Sigmoid colon (tissue), 7 donors: ENCODE measurements at places on chromosomes 4 and X. TPM values are rescaled to one million over a fixed set of nuclear protein-coding genes. Genes with fewer than 3 reads are reported as not detected.
A peak's percentile ranks its signal among the peaks of the same experiment; 100 is the strongest.

Gene UBA1
- total RNA-seq = 74.9 TPM

Gene GABRG1
- under 0.01 TPM for total RNA-seq

Gene L1CAM
- total RNA-seq = 6.6 TPM

- no peaks in the 10 kb centered on the region for H3K27me3 ChIP-seq
- no peak overlapping the region for H3K4me3 ChIP-seq
- no peaks in the 10 kb centered on the region for H3K4me1 ChIP-seq
Observed at GRCh38 chrX:9586992-9587392, 122.1 kb downstream of the TBL1X start.

- H3K36me3 ChIP-seq = no peaks in the 10 kb centered on the region
- H3K4me1 ChIP-seq = no peaks in the 10 kb centered on the region
- no peak for DNase-seq
Observed at GRCh38 chrX:10235851-10236250, 79.1 kb downstream of the CLCN4 start.

GRCh38 chr4:128461291-128462102, 173.9 kb upstream of the PGRMC2 start:
- no peaks in the 10 kb centered on the region for H3K4me1 ChIP-seq

GRCh38 chr4:94924566-94924965, 166.8 kb downstream of the BMPR1B start:
- H3K4me1 ChIP-seq = no peaks in the 10 kb centered on the region
- no peak overlapping the region for H3K4me3 ChIP-seq

DNA sequence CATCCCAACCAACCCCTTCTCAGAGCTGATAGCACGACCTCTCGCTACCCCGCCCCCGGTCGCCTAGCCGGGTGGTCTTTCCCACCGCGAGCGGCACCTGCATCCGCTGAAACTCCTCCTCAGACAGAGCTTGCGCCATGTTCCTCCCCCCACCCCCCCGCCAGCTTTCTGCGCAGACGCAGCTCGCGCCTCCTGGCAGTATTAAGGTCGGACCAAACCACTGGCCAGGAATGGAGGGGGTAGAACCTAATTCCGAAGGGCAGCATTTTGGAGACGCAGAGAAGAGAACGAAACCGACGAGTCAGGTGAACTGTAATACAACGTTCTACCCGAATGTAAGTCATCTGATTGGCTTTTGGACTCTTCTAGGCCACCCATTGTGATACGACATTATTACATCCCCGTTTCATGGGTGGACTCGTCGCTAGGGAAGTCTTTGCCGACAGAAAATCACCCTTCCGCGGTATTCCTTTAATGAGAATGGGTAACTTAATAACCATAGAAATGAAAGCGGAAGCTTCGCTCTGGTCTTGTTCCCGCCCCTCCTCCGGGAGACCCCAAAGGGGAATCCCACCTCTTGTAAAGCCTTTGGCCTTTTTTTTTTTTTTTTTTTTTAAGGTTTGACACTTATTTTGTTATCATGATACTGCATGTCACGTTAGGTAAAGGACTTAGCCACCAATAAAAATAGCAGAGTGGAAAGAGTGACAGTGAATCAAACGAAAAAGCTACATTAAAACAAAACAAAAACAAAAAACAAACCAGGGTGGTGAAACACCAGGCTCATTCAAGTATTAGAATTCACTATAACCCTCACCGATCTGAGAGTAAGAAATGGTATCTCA, at the start of gene GRIPAP1:
TSS of gene GRIPAP1 (minus strand) at position 174 of the 845 bp plus-strand sequence. CDS start at position 139, 35 bp downstream.
- peaks cover 6% of the 10 kb centered on the region for H3K4me1 ChIP-seq
- no peaks in the 10 kb centered on the region for H3K36me3 ChIP-seq
- DNase-seq = peak; percentile 77
- H3K4me3 ChIP-seq = peak within 1 kb of the TSS; percentile 57

- H3K4me1 ChIP-seq = peaks cover 18% of the 10 kb centered on the region
- DNase-seq = no peak
- no peaks in the 10 kb centered on the region for H3K27me3 ChIP-seq
- no peaks in the 10 kb centered on the region for H3K36me3 ChIP-seq
- H3K27ac ChIP-seq = no peak overlapping the region
Observed at GRCh38 chrX:78102091-78102490, 2.0 kb upstream of the PGK1 start.

GRCh38 chr4:151267104-151267503, 9.9 kb upstream of the PRSS48 start:
- peaks cover 31% of the 10 kb centered on the region for H3K4me1 ChIP-seq
- H3K27ac ChIP-seq = no peak overlapping the region
- no peak for DNase-seq
- no peak overlapping the region for H3K4me3 ChIP-seq
- no peaks in the 10 kb centered on the region for H3K36me3 ChIP-seq
- no peaks in the 10 kb centered on the region for H3K27me3 ChIP-seq

- no peak overlapping the region for H3K27ac ChIP-seq
- no peaks in the 10 kb centered on the region for H3K4me1 ChIP-seq
- no peak overlapping the region for H3K4me3 ChIP-seq
- DNase-seq = no peak
- no peaks in the 10 kb centered on the region for H3K36me3 ChIP-seq
Observed at GRCh38 chrX:2552621-2553201, 51.9 kb upstream of the DHRSX start.

GRCh38 chr4:95594013-95594412, 45.2 kb upstream of the UNC5C start:
- H3K36me3 ChIP-seq = no peaks in the 10 kb centered on the region
- H3K4me3 ChIP-seq = no peak overlapping the region
- no peaks in the 10 kb centered on the region for H3K27me3 ChIP-seq

GRCh38 chr4:17770845-17771244, 10.6 kb downstream of the FAM184B start:
- no peaks in the 10 kb centered on the region for H3K36me3 ChIP-seq
- no peaks in the 10 kb centered on the region for H3K27me3 ChIP-seq
- no peak overlapping the region for H3K4me3 ChIP-seq
- H3K27ac ChIP-seq = no peak overlapping the region
- no peak for DNase-seq
- H3K4me1 ChIP-seq = no peaks in the 10 kb centered on the region

- H3K27me3 ChIP-seq = no peaks in the 10 kb centered on the region
- no peaks in the 10 kb centered on the region for H3K36me3 ChIP-seq
Observed at GRCh38 chr4:146135941-146136340, 39.6 kb upstream of the LSM6 start.

DNA sequence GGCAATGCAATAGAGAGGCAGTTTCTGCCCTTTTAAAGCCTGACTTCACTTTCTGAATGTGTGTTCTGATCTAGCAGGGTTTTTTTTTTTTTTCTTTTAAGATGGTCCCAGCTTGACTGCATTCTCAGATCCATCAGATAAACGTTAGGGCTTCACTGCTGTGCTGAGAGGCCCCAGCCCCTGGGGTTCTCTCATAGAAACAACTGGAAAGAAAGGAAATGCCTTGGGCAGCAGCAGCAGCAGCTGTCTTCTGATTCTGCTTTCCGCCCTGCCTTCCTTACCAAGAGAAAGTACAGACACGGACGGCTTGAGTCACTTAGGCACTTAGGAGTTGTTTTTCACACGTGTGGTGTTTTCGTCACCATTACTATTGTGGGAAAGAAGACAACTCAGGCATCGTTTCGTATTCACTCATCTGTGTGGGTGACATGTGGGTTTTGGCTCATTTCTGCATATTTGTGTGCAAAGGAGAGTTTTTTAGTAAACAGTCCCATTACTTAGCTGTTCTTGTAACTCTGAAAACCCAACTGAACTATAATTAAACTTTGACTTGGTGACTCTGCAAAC, 172.0 kb downstream of the PTTG2 start:
- peak overlapping the region; percentile 82 for H3K27ac ChIP-seq
- H3K27me3 ChIP-seq = no peaks in the 10 kb centered on the region
- DNase-seq = peak; percentile 89
- H3K4me3 ChIP-seq = no peak overlapping the region

GRCh38 chr4:78876568-78877320, 62.5 kb downstream of the PAQR3 start:
- H3K36me3 ChIP-seq = peaks cover 19% of the 10 kb centered on the region
- no peaks in the 10 kb centered on the region for H3K4me1 ChIP-seq
- no peaks in the 10 kb centered on the region for H3K27me3 ChIP-seq
- no peak for DNase-seq
- H3K4me3 ChIP-seq = no peak overlapping the region

GRCh38 chrX:17967888-17968287, 106.8 kb upstream of the RAI2 start:
- H3K4me1 ChIP-seq = no peaks in the 10 kb centered on the region
- no peaks in the 10 kb centered on the region for H3K36me3 ChIP-seq
- H3K27me3 ChIP-seq = no peaks in the 10 kb centered on the region
- no peak overlapping the region for H3K27ac ChIP-seq

- no peaks in the 10 kb centered on the region for H3K27me3 ChIP-seq
- H3K4me1 ChIP-seq = no peaks in the 10 kb centered on the region
- no peak overlapping the region for H3K4me3 ChIP-seq
- H3K27ac ChIP-seq = no peak overlapping the region
- no peak for DNase-seq
Observed at GRCh38 chrX:49792376-49792775, 36.7 kb upstream of the PAGE4 start.

DNA sequence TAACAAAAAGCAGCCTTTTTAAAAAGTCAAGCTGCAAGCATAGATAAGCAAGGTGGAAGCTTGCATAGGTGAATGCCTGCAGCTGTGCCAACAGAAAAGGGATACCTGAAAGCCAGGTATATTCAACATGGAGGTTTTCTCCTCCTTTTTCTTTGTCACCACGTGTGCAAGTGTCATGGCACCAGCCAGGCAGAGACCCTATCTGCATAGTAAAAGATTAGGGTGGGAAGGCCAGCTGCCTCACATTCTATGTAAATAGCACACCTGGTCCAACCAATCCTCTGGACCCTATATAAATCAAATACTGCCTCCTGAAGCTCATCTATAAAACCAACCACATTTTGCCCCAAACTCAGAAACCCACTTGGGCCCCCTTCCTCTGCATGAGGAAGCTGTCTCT, 28.0 kb upstream of the PLK4 start:
- H3K4me1 ChIP-seq = no peaks in the 10 kb centered on the region
- H3K27ac ChIP-seq = no peak overlapping the region
- H3K27me3 ChIP-seq = no peaks in the 10 kb centered on the region
- DNase-seq = no peak
- H3K4me3 ChIP-seq = no peak overlapping the region
